ENCODE measurements at places on chromosomes 1 and 21. TPM values are rescaled to one million over a fixed set of nuclear protein-coding genes. Genes with fewer than 3 reads are reported as not detected.

Gene CFHR4
- total RNA-seq, result not detected

Gene CDK18
- 12.7 TPM for total RNA-seq

Gene CDA
- 24.3 TPM for total RNA-seq

Gene FAM229A
- total RNA-seq, result 1.5 TPM

Measured in hair follicular keratinocyte (primary cell).